ENCODE measurements at places on chromosomes 13 and 19.

DNA sequence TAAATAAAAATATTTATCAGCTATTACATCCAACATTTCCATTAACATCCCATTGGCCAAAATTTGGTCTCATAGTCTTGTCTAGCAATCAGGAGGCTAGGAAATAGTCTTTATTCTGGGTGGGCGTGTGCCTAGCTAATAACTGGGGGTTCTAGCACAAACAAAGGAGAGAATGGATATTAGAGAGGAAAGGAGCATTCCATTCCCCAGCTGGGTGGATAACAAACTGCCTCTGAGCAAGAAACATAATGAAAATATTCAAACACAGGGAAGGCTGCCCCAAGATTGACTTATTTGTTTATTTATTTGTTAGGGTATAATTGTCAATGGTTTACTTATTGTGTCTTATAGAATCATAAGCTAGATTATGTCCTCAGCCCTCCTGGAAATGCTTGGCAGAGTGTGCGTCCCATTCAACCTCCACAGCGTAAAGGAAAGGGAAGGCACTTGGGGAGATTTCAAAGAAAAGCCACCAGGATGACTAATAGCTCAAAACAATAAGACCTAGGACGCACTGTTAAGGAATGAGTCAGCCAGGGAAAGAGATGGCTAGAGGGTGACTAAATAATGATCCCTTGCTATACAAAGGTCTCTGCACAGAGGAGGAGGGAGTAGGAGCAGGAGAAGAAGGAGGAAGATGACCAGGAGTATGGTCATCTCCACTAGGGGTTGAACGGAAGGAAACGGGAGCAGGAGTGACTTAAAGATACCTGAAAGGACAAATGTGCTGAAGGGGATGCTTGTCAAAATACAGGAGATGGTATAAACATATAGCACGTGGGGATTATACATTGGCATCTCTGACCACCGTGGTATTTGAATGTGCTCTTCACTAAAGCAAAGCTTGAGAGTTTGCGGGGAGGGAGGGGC, 23.5 kb upstream of the USP12 start:
- no peaks in the 10 kb centered on the region for H3K36me3 ChIP-seq
- H3K4me1 ChIP-seq = no peaks in the 10 kb centered on the region
- H3K27me3 ChIP-seq = peaks cover 19% of the 10 kb centered on the region
- no peak overlapping the region for H3K4me3 ChIP-seq
- no peak for DNase-seq
- no peak overlapping the region for H3K27ac ChIP-seq

DNA sequence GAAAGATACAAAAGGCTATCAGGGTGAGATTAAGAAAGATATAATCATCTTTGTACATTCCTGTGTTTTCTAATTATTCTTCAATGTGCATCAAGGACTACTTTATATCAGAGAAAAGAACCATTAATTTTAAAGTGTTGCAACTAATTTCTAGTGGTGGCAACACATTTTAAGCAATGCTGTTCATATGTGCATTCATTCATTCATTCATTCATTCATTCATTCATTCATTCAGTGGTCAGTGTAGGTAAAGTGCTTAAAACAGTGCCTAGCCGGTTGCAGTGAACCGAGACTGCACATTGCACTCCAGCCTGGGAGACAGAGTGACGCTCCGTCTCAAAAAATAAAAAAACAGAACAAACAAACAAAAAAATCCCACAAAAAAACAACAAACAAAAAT, 155.7 kb upstream of the ZNF536 start:
- H3K4me3 ChIP-seq = no peak overlapping the region
- peaks cover 42% of the 10 kb centered on the region for H3K27me3 ChIP-seq
- no peak for DNase-seq
- H3K27ac ChIP-seq = no peak overlapping the region
- H3K36me3 ChIP-seq = no peaks in the 10 kb centered on the region
- peaks cover 4% of the 10 kb centered on the region for H3K4me1 ChIP-seq

- peaks cover 11% of the 10 kb centered on the region for H3K27me3 ChIP-seq
- no peaks in the 10 kb centered on the region for H3K36me3 ChIP-seq
- peak; percentile 44 for DNase-seq
- H3K4me3 ChIP-seq = peak within 1 kb of the TSS; percentile 61
- peak within 1 kb of the TSS; percentile 80 for H3K27ac ChIP-seq
- H3K4me1 ChIP-seq = peaks cover 20% of the 10 kb centered on the region
Measured at GRCh38 chr19:1000095-1000494, at the start of gene GRIN3B. GRIN3B (plus strand) TSS chr19:1000419; CDS start chr19:1000438, 19 bp downstream.

DNA sequence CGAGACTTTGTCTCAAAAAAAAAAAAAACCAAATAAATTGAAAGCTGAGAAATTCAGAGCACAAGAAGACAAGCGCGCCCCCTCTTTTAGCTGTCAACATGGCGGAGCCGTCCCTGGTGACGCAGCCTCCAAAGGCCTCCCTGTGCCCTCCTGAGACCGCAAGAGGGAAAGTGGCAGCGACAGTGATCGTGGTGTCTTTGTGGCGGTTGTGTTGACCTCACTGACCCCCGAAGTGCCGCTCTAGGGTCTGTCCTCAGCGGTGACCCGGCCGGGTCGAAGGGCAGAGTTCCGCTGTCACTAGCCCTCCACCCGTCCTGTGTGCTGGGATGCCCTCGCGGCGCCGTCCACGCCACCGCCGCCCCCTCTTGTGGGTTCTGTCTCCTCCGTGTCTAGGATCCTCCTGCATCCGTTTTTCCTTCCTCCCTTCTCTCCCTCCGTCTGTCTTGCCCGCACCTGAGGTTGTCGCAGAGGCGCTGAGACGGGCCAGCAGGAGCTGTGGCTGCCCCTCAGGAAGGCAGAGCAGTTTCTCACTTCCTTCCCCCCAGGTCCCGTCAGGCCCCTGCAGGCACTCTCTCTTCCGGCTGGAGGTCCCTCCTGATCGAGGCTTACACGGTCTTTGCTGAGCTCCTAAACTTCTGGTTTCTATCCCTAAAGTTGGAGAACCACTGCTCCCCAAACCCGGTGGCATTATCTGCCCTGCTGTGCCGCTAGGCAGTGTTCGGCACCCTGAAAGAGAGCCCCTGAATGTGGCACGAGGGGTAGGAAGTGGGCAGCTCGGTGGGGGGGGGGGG, 7.2 kb downstream of the UHRF1 start:
- no peaks in the 10 kb centered on the region for H3K36me3 ChIP-seq
- peaks cover 55% of the 10 kb centered on the region for H3K4me1 ChIP-seq
- peak overlapping the region; percentile 100 for H3K4me3 ChIP-seq
- peak overlapping the region; percentile 100 for H3K27ac ChIP-seq
- DNase-seq = peak; percentile 72

- H3K4me3 ChIP-seq = no peak overlapping the region
- DNase-seq = no peak
- H3K27me3 ChIP-seq = no peaks in the 10 kb centered on the region
Measured at GRCh38 chr19:977058-977464, 7.1 kb upstream of the WDR18 start.

GRCh38 chr13:98768522-98768921, 16.1 kb upstream of the SLC15A1 start:
- no peaks in the 10 kb centered on the region for H3K4me1 ChIP-seq
- H3K27me3 ChIP-seq = peaks cover 5% of the 10 kb centered on the region
- no peak overlapping the region for H3K4me3 ChIP-seq
- no peaks in the 10 kb centered on the region for H3K36me3 ChIP-seq

- no peaks in the 10 kb centered on the region for H3K27me3 ChIP-seq
- no peak overlapping the region for H3K4me3 ChIP-seq
- peaks cover 47% of the 10 kb centered on the region for H3K4me1 ChIP-seq
- H3K27ac ChIP-seq = no peak overlapping the region
- DNase-seq = no peak
Measured at GRCh38 chr19:41319500-41320184, 9.7 kb downstream of the CCDC97 start.

DNA sequence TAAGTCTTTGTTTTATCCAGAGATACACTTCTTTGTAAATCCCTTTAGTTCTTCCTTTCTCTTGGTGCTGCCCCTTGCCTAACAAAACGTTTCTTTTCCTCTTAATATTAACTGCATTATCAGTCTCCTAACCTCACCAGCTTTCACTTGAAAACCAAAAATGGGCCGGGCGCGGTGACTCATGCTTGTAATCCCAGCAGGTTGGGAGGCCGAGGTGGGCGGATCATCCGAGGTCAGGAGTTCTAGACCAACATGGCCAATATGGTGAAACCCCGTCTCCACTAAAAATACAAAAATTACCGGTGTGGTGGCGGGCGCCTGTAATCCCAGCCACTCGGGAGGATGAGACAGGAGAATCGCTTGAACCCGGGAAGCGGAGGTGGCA, 329.8 kb upstream of the MIR17HG start:
- no peak overlapping the region for H3K27ac ChIP-seq
- no peak for DNase-seq
- no peak overlapping the region for H3K4me3 ChIP-seq
- no peaks in the 10 kb centered on the region for H3K27me3 ChIP-seq
- no peaks in the 10 kb centered on the region for H3K36me3 ChIP-seq

GRCh38 chr13:52779103-52779502, 39.5 kb upstream of the CNMD start:
- H3K4me1 ChIP-seq = no peaks in the 10 kb centered on the region
- no peak overlapping the region for H3K4me3 ChIP-seq
- H3K36me3 ChIP-seq = no peaks in the 10 kb centered on the region
- peaks cover 5% of the 10 kb centered on the region for H3K27me3 ChIP-seq

DNA sequence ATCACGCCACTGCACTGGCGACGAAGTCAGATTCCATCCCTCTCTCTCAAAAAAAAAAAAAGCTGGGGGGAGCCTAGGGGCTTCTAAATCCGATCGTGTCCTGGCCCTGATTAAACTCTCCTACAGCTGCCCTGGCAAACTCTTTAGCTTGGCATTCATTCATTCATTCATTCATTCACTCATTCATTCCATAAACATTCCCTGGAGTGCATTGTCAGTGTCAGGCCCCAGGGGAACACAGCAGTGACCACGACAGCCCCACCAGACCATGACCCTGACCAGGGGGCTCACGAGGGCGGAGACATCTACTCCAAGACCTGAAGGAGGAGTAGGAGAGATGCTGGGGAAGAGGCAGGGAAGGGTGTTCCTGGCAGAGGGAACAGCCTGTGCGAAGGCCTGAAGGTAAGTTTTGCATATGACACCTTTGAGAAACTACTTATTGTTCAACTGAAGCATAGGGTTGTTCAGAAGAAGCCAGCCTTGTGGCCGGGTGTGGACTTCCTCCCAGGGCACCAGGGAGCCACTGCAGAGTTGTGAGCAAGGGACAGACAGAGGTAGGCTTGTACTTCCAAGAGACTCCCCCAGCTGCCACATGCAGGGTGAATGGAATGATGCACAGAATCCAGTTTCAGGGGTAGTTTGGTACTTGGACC, 24.5 kb downstream of the CEACAM16 start:
- no peaks in the 10 kb centered on the region for H3K27me3 ChIP-seq
- peak overlapping the region; percentile 45 for H3K27ac ChIP-seq
- H3K4me3 ChIP-seq = no peak overlapping the region
- no peak for DNase-seq
- H3K4me1 ChIP-seq = peaks cover 20% of the 10 kb centered on the region

DNA sequence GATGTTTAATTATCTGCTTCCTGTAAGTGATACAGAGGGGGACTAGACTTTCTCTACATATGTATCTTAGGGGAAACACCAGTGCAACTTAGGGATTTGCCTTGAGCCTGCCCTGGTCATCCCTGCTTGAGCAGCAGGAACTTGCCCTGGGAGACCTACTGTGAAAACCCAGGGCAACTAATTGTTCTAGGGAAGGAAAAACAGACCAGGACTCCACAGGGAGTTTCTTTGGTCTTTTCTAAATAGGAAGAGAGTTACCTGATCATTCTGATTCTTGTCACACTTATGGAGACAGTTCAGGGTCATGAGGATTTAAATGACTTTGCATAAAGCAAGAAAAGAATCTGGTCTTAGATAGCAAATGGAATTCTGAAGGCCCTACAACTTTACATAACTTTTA, 89.1 kb downstream of the WASF3 start:
- no peak for DNase-seq
- H3K4me3 ChIP-seq = no peak overlapping the region
- no peaks in the 10 kb centered on the region for H3K4me1 ChIP-seq
- no peak overlapping the region for H3K27ac ChIP-seq

DNA sequence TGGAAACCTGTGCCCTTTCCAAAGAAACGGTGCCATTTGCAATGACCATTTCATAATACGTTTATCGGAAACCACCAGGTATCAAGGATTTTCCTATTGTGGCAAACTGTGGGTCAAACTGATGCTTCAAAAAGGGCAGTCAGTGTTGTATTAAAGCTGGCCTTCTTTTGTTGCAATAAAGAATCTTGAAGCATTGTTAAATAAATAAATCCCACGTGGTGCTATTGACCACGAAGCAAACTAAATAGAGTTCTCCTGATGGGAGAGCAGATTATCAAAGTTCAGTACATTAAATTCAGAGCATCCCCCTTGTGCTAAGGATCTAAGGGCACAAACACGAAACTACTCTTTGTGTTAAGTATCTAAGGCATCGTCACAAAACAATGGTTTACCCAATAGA, 545.9 kb upstream of the MIR17HG start:
- DNase-seq = no peak
- no peaks in the 10 kb centered on the region for H3K4me1 ChIP-seq
- no peaks in the 10 kb centered on the region for H3K36me3 ChIP-seq
- H3K27me3 ChIP-seq = no peaks in the 10 kb centered on the region
- H3K27ac ChIP-seq = no peak overlapping the region
- H3K4me3 ChIP-seq = no peak overlapping the region

DNA sequence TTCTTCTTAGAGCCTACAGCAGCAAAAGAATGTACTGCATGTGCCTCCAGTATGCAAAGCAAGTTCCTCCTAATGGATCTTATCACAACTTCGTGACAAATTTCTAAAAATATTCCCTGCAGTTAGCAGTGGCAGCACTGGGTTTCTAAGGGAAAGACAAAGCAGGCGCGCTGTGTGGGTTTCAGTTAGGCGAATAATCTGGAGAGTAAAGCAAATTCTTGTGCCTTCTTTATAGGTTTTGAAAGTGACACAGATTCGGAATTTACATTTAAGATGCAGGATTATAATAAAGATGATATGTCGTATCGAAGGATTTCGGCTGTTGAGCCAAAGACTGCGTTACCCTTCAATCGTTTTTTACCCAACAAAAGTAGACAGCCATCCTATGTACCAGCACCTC, 167.9 kb downstream of the LMO7 start:
- no peaks in the 10 kb centered on the region for H3K27me3 ChIP-seq
- H3K4me1 ChIP-seq = peaks cover 24% of the 10 kb centered on the region
- H3K27ac ChIP-seq = no peak overlapping the region
- H3K4me3 ChIP-seq = no peak overlapping the region

DNA sequence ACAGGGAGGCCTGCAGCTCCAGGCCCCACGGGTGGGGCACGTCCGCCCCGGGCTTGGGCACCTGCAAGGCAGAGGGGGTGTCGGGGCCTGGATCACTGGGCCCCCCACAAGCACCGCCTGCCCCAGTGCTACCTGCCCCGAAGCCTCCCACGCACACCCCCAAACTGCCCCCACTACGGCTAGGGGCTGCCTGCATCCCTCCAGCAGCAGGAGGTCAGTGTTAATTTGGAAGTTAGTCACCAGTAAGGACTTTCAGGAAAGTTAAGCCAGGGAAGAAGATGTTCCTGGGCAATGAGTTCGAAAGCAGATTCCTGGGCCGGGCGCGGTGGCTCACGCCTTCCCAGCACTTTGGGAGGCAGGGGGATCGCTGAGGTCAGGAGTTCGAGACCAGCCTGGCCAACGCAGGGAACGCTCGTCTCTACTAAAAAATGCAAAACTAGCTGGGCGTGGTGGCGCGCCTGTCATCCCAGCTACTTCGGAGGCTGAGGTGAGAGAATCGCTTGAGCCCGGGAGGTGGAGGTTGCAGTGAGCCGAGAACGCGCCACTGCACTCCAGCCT, 5.5 kb downstream of the PEAK3 start:
- no peaks in the 10 kb centered on the region for H3K36me3 ChIP-seq
- no peaks in the 10 kb centered on the region for H3K27me3 ChIP-seq
- peaks cover 38% of the 10 kb centered on the region for H3K4me1 ChIP-seq
- H3K4me3 ChIP-seq = no peak overlapping the region
- peak overlapping the region; percentile 59 for H3K27ac ChIP-seq
